Endodermal cell (in vitro differentiated cells): ENCODE measurements at places on chromosomes 2 and 18.

DNA sequence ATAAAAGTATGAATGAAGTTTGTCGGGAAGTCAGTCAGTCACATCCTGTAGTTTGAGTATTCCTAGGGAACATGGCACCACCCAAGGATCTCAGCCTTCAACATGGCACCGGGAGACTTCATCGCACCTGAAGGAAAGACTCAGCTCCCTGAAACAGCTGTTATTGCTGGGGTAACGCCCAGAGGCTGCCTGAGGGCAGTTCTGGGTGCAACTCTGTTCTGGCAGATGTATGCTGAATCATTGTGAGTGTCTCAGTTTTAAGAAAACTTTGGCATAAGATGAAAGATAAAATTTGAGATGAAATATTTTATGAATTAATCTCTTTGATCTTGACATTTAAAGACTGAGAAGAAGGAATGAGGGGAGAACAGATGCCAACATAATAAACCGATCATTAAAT, 49.9 kb upstream of the SERPINB2 start:
- DNase-seq, result no peak

DNA sequence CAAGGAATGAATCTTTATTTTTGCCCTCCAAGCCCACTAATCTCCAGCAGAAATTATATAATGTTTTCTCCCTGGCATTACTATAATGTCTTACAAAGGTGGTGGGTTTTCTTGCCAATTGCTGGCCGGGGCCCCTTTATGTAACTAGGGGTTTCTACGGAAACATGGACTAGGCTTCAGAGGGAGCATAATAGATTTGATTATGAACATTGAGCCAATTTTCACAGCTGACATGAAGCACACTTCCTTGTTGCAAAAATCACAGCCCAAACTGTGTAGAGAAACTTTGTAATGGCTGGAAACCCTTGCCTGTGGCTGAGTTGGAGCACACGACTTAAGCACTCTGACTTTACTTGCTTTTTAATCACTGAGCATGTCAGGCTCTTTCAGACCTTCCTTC, 3.8 kb upstream of the CYRIA start:
- no peak for DNase-seq

GRCh38 chr2:201203916-201204654, 21.1 kb downstream of the CASP10 start:
- no peak for DNase-seq

DNA sequence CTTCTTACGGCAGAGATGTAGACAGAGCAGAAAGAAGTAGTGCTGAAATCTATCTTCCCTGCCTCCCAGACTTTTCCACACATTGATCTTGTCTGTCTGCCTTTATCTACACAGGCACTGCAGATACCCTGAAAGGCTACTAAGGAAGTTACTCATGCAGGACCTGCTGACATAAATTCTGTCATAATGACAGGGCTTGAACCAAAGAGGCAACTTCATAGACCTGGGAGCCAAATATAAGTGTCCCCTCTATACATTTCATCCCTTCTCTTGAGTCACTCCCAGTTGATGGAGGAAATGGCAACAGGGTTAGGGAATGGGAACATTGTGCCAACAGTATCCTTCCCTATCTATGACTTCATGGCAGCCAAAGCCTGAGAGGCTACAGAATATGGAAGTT, 157.5 kb downstream of the TNS1 start:
- no peak for DNase-seq

- DNase-seq, result no peak
Measured at GRCh38 chr2:79861059-79861374, 348.2 kb downstream of the CTNNA2 start.

- no peak for DNase-seq
Measured at GRCh38 chr18:62118328-62118727, 68.5 kb downstream of the PIGN start.

DNA sequence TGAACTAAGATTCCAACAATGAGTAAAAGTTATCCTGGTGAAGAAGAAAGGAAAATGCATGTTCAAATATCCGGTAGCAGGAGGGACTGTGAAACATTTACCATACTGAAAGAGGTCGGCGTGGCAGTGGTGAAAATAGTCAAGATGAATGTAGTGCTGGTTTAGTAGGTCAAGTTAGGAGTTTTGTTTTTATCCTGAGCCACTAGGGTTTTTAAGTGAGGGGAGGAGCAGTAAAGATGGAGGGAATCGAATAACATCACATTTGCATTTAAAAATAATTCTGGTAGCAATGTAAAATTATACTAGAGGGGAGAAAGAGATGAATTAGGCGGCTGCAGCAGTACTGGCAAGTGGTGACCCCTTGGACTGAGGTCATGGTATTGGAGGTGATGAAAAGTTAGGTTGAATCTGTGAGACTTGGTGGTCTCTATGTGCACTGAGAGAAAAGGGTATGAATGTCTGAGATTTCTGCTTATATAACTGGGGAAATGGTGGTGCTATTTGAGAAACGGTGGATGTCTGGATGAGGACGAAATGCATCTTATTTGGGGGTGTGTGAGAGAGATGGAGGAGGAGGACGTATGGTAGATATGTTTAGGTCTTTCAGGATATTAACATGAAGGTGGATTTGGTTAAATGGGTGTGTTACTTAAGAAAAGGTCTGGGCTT, 5.9 kb downstream of the VAPA start:
- no peak for DNase-seq
